ENCODE measurements at places on chromosomes 2 and 18.
A peak's percentile ranks its signal among the peaks of the same experiment; 100 is the strongest.

- DNase-seq = peak; percentile 41
Observed at GRCh38 chr2:67918471-67918870, 144.3 kb downstream of the C1D start.

DNA sequence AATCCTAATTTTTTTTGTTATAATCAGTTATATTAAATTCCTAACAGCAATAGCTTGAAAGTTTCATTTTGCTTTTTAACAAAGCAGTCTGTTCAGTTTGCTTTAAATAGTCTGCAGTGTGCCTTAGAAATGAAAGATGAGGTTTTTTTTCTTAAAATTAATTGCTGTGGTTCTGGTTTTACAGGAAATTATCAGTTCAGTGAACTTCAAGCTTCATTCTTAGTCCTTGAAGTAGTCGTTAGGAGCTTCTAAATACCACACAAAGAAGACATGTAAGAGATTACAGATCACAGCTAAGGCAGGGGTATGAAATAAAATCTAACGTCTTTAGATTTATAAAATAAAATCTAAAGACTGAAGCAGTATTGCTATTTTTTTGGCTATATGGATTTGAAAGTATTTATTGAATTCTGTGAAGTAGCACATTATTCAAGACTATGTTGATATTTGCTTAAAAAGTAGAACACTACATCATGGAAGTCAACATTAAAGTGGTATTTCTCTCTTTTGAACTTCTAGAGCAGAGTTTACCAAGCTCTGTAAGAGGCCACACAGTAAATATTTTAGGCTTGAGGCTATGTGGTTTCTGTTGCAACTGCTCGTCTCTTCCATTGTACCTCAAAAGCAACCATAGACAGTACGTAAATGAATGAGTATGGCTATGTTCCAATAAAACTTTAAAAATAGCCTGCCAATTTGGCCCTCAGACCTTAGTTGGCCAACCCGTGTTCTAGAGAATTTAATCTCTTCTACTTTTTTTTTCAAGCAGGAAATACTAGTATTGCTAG, 81.5 kb upstream of the STON1 start:
- peak; percentile 23 for DNase-seq

GRCh38 chr2:154433010-154433409, 265.5 kb upstream of the KCNJ3 start:
- DNase-seq = no peak

DNA sequence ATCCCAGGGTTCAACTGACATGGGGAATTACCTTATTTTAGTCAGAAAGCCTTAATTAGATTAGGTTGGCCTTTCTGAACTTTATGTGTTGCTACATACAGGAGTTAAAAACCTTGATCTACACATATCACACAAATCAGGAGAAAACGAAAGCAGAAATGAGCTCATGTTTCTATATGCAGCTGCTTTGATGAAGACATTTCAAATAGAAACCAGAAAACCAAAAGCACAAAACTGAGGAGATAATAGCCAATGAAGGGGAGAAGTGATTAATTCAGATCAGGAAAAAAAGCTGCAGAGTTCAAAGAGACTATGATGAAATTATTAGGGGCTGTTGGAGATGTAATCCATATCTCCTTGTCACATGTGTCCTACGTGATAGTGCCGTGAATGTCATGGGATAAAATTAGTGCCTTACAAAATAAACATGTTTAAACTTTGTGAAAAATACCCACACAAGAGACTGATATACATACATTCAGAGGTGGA, 255.0 kb downstream of the CAMKMT start:
- no peak for DNase-seq

GRCh38 chr2:1730015-1730927, 14.0 kb downstream of the PXDN start:
- DNase-seq = peak; percentile 91

GRCh38 chr18:63908858-63909257, 1.1 kb downstream of the SERPINB10 start:
- DNase-seq = no peak

DNA sequence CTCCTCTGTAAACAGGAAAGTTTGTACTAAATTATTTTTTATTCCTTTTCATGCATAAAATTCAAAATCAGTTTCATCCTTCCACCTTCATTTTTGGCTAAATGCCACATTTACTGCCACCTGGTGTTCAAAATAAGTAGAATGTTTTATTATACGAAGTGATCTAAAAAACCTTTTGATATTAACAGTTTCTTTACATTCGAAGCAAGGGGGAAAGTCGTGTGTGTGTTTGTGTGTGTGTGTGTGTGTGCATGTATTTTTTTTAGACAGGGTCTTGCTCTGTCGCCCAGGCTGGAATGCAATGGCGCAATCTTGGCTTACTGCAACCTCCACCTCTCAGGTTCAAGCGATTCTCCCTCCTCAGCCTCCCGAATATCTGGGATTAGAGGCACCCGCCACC, 9.0 kb upstream of the SCN9A start:
- DNase-seq = peak; percentile 29

DNA sequence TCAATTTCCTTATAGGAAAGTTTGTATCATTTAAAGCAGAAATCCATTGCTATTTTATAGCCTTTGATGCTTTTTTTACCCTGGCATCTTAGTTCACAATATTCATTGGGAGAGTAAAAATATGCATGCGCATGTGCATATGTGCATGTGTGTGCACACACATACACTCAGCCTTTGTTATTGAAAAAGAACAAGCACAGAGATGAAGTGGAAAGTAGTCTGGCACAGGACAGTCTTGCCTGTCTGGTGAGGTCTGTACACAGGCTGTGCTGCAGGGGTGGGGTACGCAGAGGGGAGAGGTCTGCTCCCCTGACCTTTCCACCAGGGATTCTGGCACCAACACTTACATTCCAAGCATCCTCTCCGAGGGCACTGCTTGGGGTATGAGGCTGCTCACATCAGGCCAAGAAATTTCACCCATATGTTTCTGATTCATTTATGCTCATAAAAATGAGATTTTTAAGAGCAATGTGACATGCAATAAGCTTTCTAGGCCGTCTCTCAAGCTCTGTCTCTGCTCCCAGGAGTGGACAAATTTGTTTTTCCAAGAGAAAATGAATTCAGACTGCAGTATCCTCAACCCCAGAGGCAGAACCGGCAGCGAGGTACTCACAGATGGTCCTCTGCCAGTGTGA, 237.2 kb downstream of the INSIG2 start:
- DNase-seq = no peak

GRCh38 chr2:224946895-224947294, 95.4 kb downstream of the DOCK10 start:
- DNase-seq = peak; percentile 82

- DNase-seq = no peak
Observed at GRCh38 chr2:206361407-206362045, 81.8 kb upstream of the ADAM23 start.

- DNase-seq = peak; percentile 68
Observed at GRCh38 chr2:44244135-44244871, 31.0 kb upstream of the SLC3A1 start.

GRCh38 chr2:53629501-53629900, 138.1 kb upstream of the CHAC2 start:
- DNase-seq = no peak

- DNase-seq = peak; percentile 1
Observed at GRCh38 chr18:22871809-22872525, 61.2 kb upstream of the RBBP8 start.

- DNase-seq = peak; percentile 39
Observed at GRCh38 chr18:53567929-53568574, 656.4 kb downstream of the MBD2 start.

DNA sequence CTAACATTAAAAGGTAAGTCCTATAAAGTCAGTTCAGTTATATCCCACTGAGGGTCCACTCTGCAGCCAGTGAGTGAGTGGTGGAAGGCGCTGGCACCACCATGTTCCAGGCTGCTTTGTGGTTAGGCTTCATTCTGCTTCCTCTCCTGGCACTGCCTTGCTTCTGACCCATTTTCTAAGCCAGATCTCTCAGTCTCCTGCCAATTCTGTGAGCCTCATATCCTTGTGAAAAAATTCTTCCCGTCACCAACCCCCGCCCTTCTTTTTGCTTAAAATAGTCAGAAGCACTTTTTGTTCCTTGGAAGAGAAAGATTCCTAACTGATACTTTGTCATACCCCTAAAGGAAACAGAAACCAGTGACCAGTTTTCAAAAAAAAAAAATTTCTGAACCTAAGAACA, 139.8 kb upstream of the NCK2 start:
- no peak for DNase-seq

- no peak for DNase-seq
Observed at GRCh38 chr18:57409650-57410049, 25.5 kb upstream of the ONECUT2 start.

GRCh38 chr2:14619441-14619840, 13.1 kb upstream of the LRATD1 start:
- DNase-seq = peak; percentile 17

DNA sequence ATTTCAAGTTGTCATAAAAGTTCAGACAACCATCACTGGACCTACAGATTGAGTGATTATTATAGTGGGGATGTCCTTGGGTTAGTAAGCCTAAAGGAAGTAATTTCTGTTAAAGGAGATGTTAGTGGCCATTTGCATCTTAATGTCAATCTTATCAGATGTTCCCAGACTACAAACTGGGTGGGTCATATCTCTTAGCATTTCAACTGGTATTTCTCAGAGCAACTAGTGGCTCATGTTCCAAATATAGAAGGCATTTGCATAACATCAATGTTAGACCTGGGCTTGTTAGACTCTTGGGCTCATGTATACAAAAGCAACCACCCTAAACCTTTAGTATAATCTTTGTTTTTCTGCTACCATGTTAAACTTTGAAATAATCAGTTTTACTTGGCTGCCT, 17.9 kb downstream of the PLEKHA3 start:
- no peak for DNase-seq

DNA sequence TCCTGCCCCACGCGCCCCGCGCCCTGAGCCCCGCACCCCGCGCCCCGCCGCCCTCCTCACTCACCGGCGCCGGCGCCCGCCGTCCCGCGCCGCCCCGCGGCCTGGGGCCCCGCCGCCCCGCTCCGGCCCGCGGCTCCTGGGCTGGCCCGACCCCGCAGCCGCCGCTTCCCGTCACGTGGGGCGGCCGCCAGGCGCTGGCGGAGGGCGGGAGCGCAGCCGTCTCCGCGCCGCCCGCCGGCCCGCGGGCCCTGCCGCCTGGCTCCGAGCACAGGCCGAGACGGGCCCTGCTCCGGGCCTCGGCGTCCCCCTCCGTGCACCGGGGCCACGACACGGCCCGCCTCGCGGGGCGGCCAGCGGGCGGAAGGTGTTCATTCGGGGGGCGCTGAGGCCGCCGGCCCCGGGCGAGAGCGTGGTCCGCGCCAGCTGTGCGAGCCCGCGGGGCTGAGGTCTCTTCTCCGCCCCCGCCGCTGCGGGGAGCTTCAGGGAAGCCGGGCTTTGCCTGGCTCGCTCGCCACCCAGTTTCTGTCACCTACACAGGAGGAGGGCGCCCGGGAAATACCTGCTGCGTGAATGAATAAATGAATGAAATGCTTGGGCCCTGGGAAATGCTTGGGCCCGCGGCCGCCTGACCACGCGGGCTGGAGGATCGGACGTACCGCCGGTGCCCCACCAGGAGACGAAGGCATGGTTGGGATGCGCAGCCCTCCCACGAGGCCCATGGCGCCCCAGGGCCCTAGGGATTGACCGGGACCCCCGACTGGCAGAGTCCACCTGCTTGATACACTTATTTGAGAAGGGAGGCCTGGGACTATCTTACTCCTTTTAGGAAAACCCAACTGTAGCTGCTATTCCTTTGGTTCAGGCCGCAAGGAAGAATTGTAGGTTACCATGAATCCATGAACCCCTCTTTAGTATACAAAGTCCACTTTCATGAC, at the start of gene TGFBRAP1:
Gene TGFBRAP1 (minus strand): TSS at position 175 of the 935 bp plus-strand sequence. CDS start 21,434 bp downstream, outside the sequence.
- peak; percentile 69 for DNase-seq

DNA sequence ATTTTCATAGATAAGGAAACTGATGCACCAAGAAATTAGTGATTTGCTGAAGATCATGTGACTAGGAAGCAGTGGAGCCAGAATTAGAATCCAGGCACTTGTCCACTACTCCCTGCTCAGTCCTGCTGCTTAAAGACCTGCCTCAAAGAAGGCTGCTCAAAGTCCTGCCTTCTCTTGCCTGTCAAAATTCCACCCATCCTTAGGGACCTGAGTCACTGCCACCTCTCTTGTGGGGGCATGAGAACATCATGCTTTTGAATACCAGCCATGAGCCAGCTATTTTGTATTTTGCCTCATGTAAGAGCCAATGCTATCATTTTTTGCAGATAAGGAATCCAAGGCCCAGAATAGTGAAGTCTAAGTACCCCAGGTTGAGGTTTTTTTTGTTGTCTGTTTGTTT, 47.1 kb downstream of the DDX1 start:
- peak; percentile 89 for DNase-seq

GRCh38 chr2:174760845-174761473, 3.3 kb downstream of the CHRNA1 start:
- DNase-seq = no peak

DNA sequence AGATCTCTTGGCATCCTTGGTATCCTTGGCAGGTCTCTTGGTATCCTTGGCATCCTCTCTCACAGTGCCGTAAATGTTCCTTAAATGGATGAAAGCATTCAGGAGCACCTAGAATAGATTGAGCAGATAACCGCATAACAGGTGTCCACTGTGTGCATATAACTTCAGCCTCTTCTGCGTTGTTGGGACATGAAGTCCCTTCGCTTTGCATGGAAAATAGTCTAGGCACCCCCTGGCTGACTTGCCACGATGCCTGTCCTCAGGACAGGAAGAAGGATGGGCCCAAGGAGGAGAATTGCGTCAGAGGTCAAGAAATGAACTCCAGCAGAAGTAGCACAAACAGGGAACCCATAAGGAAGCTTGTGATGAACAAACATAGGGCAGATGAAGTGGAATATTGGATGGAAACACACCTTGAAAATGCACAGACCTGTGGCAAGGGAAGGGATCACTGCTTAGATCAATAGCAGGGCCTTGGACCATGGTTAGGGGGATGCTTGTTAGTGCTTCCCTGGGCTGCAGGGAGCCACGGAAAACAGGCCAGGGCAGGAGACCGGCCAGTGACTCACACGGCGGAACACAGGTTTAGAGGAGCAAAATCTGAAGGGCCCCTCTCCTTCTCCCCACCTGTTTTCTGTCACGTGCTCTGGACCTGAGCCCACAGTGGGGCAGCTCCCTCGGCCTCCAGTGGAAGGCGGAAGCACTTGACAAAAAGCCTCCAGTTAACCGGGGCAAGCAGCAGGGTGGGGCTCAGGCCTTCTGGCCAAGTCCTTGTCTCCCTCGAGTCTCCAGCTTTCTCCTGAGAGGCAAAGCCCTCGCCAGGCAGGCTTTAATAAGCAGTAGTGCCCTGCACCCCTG, 99.2 kb upstream of the ASAP2 start:
- no peak for DNase-seq

DNA sequence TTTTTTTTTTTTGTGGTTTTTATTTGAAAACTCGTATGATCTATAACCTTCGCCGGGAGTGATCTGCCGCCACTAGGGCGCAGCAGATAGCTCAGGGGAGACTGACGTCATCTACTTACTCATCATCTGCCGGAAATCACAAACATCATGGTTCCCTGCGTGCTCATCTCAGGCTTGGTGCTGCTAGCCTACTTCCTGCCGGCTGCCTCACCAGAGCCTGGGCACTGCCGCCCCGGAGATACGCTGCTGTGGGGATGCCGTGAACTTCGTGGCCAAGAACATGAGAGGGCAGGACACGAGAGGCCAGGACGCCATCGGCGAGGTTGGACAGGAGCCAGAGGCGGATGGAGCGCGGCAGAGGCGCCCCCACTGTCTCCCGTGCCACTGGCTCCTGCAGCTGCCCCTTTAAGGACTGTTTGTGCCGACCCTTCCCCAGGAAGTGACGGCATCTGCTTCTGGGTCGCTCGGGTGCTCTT, 68.8 kb downstream of the DOK6 start:
- peak; percentile 26 for DNase-seq
